IPS-NIHi11 (cell line): ENCODE measurements at places on chromosomes 5 and 9.

DNA sequence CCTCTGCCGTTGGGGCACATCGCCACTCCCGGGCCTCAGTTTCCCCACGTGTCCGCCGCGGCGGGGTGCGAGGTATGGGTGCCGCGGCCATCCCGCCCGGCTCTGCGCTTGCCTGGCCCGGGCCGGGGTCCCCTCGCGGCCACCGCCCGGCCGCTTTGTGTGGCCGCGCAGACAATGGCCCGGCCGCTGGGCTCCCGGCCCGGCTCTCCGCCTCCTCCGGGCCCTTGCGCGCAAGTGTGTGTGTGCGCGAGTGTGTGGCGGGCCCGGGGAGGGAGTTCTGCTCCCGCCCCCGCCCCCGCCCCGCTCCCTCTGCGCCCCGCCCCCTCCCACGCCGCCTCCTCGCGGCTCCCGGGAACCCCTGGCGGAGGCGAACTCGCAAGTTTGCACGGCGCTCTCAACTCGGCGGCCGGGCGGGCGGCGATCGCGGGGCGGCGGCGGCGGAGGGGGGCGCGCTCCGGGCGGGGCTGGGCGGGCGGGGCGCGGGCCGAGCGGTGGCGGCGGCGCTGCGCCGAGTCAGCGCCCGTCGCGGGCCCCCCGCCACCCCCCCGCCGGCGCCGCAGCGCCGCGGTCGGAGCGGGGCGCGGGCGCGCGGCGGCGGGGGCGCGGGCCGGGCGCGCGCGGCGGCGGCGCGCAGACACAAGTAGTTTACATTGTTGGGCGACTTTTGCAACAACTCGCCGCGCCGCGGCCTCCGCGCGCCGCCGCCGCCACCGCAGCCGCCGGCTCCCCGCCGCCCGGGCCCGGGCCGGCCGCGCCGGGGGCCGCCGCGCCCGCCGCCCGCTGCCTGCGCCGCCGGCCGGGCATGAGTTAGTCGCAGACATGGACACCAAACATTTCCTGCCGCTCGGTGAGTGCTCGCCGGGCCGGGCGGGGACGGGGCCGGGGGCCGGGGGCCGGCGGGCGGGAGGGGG, at the start of gene RXRA:
TSS of gene RXRA (plus strand) at position 643 of the 911 bp plus-strand sequence. CDS start at position 820, 177 bp downstream.
- DNase-seq: peak; percentile 92

- no peak for DNase-seq
Observed at GRCh38 chr9:21853414-21853813, 51.0 kb downstream of the MTAP start.

DNA sequence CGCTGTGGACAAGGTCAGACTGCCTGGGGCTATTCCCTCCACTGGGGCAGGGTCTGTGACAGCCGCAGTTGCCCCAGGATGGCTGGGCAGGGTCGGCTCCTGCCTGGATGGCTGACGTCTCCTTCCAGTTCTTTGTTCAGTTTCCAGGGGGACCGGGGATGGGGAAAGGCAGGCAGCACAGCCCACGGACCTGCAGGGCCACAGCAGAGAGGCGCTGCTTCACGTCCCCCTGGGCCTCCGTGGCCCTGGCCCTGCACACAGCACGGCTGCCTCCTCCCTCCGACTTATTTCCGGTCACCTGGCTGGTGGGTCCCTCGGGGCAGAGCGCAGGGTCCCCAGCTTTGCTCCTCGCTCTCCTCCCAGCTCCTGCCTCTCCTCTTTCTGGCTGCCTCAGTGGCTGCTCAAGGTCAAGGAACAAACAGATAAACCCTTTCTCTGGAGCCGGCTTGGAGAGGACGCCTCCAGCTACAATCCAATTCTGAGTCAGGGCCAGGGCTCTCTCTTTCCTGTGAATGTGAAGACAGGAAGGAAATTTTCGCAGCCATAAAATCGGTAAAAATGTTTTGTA, 169.7 kb downstream of the C9orf50 start:
- DNase-seq: no peak

DNA sequence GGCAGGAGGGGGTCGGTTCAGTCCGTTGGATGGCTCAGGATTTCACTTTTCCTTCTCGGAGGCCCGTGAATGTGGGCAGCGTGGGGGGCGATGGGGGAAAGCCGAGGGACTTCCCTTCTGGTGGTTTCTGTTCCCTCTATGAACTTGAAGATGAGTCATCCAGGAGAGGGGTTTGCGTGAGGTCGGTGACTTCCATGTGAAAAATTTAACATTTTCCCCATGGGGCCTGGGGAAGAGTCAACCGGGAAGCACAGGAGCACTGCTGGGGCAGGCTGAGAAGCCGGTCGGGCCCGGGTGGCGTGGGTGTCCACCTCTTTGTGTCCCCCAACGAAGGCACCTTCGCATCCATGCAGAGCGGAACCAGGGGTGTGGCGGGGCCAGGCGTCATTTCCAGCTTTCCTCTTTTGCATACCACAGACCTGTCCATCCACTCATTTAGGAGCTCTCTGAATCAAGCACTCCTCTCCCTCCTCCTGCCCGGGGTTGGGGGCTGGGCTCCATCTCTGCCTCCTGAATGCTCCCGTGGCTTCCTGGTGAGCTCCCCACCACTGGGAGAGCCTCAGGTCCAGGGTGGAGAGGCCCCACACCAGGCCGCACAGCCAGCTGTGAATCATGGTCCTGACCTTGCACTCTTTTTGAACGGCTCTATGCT, 68.4 kb downstream of the ANKRD33B start:
- no peak for DNase-seq

DNA sequence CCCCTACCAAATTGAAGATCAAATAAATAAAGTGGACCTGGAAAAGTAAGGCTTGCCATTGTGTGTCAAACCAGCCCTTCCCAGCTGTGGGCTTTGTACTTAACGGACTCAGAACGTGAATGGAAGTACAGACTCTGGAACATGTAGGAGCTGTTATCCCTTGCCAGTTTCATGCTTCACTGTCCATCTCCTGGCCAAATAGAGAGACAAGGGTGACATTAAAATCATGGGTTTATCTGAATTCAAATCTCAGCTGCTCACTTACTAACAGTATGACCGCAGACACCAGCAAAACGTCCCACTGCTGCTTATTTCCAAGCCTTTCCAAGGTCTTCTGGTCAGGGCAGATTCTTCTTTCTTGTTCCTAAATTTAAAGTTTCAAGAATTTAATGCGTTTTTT, 52.2 kb downstream of the EXOSC2 start:
- DNase-seq: no peak

GRCh38 chr9:125379208-125379607, 117.6 kb downstream of the GAPVD1 start:
- DNase-seq: no peak

- no peak for DNase-seq
Observed at GRCh38 chr5:180820788-180821321, 18.2 kb upstream of the MGAT1 start.

DNA sequence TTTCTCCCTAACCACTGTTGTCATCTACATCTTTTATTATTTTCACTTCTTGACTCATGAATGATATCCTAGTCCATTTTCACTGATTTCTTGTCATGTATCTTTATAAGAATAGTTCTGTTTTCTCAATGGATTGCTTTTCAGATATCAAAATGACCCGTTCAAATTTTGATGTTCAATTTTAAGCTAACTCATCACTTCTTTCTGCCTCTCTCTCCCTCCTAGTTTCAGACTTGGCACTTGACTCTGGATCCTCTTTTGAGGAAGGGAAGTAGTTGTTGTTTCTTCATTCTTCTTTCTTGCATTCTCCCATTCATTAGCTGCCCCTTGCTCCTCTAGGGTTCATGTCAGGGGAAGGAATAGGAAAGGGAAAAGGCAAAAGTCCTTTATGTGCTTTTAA, 23.7 kb downstream of the CSNK1G3 start:
- no peak for DNase-seq

- no peak for DNase-seq
Observed at GRCh38 chr5:106574820-106575219, 1095.9 kb downstream of the EFNA5 start.

DNA sequence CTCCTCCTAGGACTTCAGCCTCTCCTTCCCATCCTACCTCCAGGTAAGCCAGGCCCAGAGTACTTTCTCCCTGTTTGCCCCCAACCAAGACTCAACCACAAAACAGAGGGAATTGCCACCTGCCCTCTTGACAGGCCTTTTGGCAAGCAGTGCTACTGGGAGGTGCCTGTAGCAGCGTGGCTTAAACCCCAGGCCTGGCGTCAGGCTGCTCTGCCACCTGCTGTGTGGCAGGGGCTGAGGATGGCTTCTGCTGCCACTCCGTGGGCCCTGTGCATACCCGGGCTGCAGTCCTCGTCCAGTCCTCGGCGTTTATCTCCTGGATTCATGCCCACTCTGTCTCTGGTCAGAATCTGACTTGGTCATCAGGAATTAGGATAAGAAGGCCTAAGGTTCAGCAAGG, 163.1 kb downstream of the PAX5 start:
- DNase-seq: no peak
